ENCODE measurements at places on chromosomes 4 and X.

GRCh38 chr4:110878956-110879355, 256.1 kb upstream of the PITX2 start:
- no peak for DNase-seq

GRCh38 chr4:14168919-14169318, 541.4 kb upstream of the BOD1L1 start:
- no peak for DNase-seq

DNA sequence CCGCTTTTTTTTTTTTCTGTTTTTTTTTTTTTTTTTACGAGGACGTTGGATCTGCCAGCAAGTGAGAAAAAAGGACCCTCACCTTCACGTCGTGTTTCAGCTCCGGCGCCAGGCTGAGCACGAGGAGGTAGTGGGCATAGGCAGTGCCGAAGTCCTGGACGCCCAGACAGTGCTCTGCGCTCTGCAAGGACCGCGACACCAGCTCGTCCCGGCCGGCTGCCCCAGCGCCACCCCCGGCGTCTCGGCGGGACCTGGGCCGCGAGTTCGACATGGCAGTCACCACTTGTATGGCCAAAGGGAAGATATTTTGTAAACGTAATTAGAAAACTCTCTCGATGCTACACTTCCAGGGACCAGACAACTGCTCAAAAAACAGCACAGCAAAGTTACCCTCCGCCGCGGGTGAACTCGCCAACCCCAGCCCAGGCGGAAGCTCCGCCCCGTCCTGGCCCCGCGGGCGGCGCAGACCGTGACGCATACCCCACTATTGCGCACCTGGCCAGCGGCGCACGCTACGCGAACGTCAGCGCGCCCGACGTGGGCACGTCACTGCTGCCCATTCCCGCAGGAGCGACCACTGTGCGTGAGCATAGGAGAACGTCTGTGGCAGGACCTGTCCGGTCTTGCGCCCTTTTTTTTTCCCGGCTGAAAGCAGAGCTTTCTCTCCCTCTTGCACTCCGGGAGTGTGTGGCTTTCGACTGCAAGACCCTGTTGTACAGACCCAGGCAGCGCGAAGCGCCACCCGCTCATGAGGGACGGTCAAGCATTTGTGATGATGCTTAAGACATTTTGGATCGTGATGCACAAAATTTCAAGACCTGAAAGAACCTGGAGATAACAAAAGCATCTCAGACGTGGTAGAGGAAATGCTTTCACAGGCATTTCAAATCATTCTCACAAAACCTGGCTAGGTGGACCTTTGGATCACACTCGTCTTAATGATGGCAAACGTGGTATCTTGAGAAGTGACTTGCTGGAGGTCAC, at the start of gene PRMT9:
Gene PRMT9 (minus strand): TSS at position 447 of the 984 bp plus-strand sequence. CDS start 176 bp downstream, at position 271.
- peak; percentile 80 for DNase-seq

GRCh38 chr4:146514651-146515357, 6.9 kb downstream of the SLC10A7 start:
- no peak for DNase-seq

DNA sequence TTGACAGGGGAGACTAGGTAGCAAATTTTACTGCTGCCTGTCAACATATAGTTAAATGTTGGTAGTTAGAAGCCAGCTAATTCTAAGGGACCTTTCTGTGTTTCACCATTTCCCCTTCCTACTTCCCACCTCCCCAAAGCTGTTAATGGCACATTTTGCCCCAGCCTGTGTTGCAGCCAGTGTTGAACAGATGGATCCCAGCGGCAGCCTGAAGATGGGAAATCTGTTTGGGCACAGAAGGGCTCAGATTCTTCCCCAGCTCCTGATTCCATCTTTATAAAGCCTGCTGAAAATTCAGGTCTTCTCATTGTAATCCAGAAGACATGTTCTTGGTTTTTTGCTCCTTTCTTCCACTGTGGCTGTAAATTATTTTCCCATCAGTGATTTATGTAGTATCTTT, 89.0 kb downstream of the SPRY1 start:
- no peak for DNase-seq

DNA sequence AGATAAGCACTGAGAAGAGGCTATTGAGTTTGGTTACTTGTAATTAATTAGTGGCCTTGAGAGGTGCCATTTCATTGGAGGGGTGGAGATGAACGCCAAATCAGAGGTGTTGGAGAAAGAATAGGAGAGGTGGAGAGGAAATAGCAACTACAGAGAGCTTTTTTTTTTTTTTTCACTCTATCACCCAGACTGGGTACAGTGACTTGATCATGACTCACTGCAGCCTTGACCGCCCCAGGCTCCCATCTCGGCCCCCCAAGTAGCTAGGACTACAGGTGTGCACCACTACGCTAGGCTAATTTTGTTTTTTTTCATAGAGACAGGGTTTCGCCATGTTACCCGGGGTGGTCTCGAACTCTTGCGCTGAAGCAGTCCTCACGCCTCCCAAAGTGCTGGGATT, 5.2 kb downstream of the NHS start:
- DNase-seq: no peak

GRCh38 chr4:26321373-26322221, 783 bp downstream of the RBPJ start:
- peak; percentile 10 for DNase-seq

DNA sequence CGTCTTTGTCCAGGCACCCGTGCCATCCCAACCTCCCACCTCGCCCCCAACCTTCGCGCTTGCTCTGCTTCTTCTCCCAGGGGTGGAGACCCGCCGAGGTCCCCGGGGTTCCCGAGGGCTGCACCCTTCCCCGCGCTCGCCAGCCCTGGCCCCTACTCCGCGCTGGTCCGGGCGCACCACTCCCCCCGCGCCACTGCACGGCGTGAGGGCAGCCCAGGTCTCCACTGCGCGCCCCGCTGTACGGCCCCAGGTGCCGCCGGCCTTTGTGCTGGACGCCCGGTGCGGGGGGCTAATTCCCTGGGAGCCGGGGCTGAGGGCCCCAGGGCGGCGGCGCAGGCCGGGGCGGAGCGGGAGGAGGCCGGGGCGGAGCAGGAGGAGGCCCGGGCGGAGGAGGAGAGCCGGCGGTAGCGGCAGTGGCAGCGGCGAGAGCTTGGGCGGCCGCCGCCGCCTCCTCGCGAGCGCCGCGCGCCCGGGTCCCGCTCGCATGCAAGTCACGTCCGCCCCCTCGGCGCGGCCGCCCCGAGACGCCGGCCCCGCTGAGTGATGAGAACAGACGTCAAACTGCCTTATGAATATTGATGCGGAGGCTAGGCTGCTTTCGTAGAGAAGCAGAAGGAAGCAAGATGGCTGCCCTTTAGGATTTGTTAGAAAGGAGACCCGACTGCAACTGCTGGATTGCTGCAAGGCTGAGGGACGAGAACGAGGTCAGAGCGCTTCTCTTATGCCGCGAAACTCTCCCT, at the start of gene TET2:
Gene TET2 (plus strand): TSS at position 601 of the 740 bp plus-strand sequence. CDS start 87,067 bp downstream, outside the sequence.
- DNase-seq: peak; percentile 95

DNA sequence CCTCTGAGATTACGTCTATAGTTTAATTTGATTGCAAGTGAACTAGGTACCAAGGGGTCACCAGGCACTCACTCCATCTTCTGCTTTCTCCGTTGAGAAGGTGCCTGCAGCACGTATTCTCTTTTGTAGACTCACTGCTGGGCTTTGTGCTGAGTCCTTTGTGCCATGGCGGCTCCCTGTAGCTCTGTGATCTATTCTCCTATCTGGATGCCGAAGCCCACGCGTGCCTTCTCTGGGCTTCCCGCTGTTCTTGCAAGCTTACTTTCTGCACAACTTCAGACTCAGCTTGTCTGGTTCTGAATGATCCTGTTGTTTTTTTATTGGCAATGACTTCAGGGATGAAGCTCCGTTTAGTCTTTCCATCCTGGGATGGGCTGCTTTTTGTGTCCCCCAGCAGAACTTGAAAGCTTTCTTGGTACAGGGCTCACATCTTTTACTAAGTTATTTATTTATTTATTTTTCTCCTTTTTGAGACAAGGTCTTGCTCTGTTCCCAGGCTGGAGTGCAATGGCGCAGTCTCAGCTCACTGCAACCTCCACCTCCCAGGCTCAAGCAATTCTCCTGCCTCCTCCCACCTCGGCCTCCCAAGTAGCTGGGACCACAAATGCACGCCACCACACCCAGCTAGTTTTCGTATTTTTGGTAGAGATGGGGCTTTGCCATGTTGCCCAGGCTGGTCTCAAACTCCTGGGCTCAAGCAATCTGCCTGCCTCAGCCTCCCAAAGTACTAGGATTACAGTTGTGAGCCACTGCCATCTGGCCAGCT, 100.9 kb upstream of the NKX1-1 start:
- DNase-seq: no peak

DNA sequence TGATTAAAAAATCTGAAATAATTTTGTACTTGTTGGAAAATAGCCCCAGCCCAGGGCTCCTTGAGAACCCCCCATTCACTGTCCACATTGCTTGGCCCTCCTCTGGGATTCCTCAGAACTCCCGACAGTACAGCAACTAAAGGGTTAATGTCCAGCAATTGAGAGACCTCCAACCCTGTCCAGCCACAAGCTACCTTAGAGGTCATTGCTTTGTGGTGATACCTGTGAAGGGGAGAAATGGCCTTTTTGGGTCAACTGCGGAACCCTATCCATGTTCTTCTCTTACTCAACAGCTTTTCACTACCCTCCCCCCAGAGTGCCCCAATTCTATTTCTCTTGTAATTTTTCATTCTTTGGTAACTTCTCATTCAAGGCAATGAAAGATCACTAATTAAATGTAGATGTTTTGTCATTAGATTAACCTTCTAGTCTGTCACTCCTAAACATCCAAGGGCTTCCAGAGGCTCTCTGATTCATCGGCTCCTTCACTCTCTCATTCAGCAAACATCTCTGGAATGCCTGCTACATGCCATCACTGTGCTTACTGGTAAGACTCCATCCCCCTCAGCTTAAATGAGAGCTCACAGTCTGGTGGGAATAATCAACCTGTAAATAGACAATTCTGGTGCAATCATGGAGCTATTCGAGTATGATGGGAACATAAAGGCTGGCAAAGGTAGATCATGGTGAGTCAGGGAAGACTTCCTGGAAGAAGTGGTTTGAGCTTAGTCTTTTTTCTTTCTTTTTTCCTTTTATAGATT, 241.4 kb upstream of the PGRMC2 start:
- no peak for DNase-seq

- no peak for DNase-seq
Observed at GRCh38 chrX:149248073-149248625, 257.0 kb downstream of the IDS start.

DNA sequence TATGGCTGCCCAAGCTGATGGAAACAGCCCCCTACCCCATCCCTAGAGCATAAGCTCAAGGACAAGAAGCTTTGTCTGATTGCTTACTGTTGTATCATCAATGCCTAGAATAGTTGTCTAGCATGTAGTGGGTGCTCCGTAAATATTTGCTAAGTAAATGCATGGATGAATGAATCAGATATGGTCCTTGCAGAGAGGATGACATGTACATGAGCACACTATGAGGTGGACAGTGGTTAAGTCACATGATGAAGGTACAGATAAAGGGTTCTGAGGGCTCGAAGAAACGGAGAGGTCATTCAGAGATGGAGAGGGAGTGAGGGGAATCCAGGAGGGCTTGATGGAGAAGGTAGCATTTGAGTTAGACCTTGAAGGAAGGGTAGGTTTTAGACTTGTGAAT, 214.2 kb downstream of the RBMX2 start:
- no peak for DNase-seq

- DNase-seq: no peak
Observed at GRCh38 chr4:29553846-29554245, 1166.3 kb upstream of the PCDH7 start.

- DNase-seq: no peak
Observed at GRCh38 chrX:69029771-69030170, 135.5 kb downstream of the PJA1 start.

GRCh38 chrX:91137883-91138282, 296.8 kb upstream of the PABPC5 start:
- DNase-seq: no peak

DNA sequence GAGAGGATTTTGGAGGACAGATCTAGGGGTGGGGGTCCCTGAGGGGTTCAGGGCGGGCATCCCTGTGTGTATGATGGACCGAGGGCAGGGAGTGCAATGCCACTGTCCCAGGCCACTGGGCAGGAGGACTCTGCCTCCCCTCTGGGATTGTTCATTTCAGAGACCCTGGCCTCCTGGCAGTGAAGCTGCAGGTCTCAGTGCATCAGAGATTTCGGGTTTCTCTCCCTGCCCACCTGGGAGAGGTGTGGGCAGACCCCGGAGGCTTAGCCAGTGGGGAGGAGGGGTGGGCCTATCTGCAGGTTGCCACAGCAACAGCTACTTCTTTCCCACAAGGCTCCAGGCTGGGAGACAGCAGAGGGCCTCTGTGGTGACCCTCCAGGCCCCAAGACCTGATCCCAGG, 80.1 kb upstream of the LRPAP1 start:
- no peak for DNase-seq

DNA sequence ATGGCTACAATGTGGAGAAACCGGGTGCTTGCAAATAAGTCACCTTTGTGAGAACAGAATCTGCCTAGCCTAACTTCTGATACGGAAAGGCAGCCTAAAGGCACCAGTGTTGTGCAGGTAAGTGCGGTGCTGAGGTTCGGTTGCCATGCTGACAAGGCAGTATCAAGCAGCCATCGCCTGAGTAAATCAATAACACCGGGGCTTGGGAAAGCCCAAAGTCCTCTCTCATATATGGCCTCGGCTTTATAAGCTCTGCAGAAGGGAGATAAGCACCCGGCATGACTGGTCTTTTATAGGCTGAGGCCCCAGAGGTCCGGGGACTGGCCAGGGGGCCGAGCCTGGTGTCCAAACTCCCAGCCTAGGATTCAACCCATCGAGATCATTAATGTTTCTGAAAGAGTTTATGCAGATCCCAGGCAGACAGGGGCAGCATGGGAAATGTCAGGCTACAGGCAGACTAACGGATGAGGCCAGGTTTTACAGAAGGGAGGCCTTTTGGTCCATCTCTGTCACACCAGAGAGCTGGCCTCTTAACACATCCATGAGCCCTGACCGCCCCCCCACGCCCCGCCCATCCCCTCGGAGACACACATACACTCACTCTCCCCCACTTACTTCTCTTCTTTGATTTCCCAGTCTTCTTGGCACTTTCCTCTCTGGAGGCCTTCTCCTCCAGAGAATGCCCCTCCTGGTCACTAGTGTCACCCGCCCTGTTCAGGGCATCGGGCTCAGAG, 38.5 kb downstream of the ELF4 start:
- no peak for DNase-seq
